ENCODE measurements at places on chromosomes 11 and 22. TPM values are rescaled to one million over a fixed set of nuclear protein-coding genes. Genes with fewer than 3 reads are reported as not detected.

Gene MFNG
- polyA plus RNA-seq: 20.1 TPM

Gene ABCC8
- polyA plus RNA-seq: 5.9 TPM

DNA sequence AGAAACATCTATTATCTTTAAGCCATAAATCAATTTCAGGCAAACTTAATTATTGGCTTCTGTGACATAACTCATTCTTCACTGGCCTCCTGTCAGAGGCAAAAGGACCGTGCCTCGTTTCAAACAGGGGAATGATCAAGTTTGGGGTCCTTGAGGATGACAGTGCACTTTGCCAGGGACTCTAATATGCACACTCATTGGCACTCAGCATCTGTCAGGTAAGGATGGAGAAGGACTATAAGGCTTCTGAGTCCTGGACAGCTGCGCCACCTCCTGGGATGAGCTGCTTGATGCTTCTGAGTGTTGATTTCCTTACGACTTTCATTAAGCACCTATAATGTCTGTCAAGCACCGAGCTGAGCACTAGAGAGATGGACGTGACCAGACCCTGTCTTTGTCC lies 20.2 kb downstream of the BPIFC start:
- DNase-seq: no peak

DNA sequence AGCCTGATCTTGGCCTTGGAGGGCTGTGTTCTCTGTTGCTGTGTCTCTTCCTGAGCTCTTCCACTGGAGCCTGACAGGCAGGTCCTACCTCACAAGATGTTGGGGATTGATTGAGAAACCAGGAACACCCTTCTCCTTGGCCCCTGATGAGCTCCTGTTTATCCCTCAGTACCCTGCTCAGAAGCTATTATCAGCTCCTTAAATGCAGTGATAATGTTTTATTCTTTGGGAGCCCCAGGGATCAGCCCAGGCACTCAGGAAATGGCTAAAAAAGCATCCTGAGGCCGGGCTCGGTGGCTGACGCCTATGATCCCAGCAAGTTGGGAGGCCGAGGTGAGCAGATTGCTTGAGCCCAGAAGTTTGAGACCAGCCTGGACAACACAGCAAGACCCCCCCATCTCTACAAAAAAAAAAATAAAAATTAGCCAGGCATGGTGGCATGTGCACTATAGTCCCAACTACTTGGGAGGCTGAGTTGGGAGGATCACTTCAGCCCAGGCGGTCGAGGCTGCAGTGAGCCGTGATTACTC lies 4.9 kb upstream of the PHLDA2 start:
- no peak for DNase-seq

GRCh38 chr11:13135385-13136271 lies 126.5 kb downstream of the RASSF10 start:
- DNase-seq: no peak

- no peak for DNase-seq
Measured at GRCh38 chr11:66686100-66686785, 8.6 kb upstream of the RBM4B start.

Gene CSF2RB
- 3.7 TPM for polyA plus RNA-seq

All from right lung (tissue), 10 donors.